Memory B cell (primary cell): ENCODE measurements at places on chromosomes 4 and X.

DNA sequence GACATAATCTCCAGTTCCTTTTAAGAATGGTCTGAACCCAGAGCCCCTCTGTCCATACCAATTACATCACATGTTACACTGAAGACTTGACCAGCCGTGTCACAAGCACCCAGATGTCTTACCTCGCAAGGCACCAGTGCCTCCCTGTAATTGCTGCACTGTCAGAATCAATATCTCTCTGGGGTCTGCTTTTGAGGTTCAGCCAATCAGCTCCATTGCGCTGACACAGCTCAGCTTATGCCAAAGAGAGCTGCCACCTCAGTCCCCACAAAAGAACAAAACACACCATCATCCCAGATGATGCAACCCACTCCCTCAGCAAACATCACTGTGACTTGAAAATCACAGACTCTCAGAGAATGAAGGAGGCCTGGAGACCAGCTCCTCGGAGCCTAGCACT lies 82.5 kb upstream of the SORBS2 start:
- DNase-seq = no peak

DNA sequence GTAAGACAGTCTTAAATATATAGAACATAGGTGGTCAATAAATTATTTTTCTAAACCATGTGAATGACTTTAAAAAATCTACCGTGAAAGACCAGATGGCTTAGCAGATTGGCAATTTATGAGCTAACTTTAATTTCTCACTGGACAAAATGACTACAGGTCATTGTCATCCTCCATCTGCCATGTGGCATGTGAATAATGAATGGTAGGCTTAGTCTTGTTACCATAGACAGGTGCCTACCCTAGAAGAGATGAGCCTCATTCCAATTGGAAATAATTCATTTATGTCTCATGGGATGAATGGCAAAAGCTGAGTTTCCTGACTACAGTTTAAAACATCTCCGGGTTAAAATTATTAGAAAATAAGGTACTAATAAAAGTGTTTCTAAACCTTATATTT lies 1043.3 kb downstream of the FAT4 start:
- no peak for DNase-seq

GRCh38 chr4:143402776-143403552 lies 66.3 kb downstream of the GAB1 start:
- no peak for DNase-seq

GRCh38 chr4:82519776-82520175 lies 42.0 kb downstream of the TMEM150C start:
- no peak for DNase-seq

GRCh38 chr4:38601244-38601915 lies 62.6 kb upstream of the KLF3 start:
- DNase-seq = no peak

GRCh38 chr4:180434131-180434895 lies 1808.9 kb upstream of the TENM3 start:
- DNase-seq = no peak

DNA sequence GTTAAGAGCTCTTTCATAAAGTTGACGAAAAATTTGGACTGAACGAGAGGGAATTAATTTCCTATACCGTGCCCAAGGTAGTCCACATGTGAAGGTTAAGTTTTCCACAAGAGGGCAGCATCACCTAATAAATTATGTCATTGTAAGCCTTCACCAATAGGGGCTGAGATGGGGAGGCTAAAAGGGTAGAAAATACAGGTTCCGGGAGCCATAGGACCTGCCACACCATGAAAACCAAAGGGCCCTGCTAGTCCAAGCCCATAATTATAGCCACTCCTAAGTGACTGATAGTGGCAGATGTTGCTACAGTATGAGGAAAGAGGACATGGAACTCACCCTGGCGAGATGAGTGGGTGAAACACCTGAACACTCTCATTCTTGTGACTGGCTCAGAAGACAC lies 122.2 kb downstream of the SHROOM4 start:
- peak; percentile 14 for DNase-seq

GRCh38 chrX:17741123-17741511 lies 3.8 kb downstream of the SCML1 start:
- no peak for DNase-seq

DNA sequence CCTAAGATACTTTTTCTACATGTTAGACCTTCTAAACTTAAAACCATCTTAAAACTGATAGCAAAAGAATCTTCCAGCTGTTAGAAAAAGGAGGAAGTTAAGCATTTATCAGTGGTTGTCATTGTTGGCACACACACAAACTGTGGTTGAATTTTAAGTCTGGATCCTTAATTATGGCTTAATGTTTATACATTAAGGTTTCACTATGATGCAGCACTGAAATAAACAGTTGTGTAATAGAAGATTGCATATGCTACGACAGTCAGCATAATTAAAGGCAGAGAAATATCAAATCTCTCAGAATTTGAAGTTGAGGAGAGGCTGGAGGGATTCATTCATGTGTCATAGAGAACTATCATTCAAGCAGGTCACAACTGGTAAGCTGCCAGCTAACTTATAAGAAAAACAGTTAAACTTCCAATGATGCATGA lies 32.3 kb downstream of the ADGRA3 start:
- DNase-seq = no peak

DNA sequence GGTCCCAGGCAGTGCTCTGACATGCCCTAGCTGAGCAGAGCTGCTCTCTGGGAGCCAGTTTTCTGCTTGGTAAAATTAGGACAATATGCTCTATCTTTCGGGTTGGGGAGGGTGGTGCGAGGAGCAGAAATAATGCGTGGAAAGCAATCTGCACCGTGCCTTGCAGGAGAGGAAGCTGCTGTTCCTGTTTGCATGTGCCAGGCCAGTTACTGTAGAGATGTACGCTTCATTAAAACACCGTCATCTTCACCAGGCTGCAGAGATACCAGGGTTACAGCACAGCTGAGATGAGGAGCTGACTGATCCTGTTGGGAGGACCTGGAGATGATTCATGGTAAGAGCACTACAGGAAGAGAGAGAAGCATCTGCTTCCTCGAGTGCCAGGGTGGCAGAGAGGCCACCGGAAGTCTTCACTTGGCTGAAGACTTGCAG lies 29.5 kb upstream of the IRF2 start:
- no peak for DNase-seq

GRCh38 chr4:171266671-171267070 lies 546.5 kb upstream of the GALNTL6 start:
- no peak for DNase-seq

GRCh38 chr4:53484911-53485657 lies 106.2 kb downstream of the LNX1 start:
- DNase-seq = no peak

DNA sequence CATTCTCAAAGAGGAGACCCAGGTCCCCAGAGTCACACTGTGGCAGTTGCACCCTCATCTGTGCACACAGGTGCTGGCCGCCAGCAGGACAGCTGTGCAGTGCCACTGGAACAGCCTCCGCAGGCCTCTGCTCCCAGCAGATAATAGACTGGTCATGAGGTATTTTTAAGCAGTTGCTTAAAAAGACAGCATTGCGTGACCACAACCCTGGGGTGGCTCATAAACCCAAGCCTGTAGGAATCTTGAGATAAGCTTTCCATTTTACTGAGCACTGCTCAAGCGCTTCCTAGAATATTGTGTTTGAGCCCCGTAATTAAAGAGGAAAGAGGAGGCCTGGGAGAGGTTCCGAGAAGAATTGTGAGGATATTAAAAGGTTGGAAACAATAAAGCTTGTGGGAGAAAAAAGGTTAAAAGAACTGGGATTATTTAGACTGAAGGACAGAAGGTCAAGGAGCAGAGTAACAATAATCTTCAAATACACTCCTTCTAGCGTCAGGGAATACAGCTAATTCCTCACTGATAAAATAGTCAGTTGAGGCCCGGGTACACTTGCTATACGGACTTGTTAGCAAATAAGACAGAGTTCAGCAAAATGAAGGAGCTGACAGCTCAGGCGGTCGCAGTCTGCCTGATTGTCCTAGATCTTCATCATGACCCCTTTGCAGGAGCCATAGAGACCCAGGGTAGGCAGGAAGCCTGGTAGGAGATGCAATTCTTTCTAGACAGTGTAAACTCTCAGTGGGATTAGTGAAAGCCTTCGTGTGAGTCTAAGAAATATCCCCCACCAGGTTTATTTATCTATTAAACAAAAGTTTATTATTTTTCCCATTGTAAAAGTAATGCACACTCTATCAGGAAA lies 86.2 kb upstream of the KIT start:
- DNase-seq = no peak

- no peak for DNase-seq
These were observed 58.6 kb upstream of the P2RY10 start for GRCh38 chrX:78886550-78886949.

DNA sequence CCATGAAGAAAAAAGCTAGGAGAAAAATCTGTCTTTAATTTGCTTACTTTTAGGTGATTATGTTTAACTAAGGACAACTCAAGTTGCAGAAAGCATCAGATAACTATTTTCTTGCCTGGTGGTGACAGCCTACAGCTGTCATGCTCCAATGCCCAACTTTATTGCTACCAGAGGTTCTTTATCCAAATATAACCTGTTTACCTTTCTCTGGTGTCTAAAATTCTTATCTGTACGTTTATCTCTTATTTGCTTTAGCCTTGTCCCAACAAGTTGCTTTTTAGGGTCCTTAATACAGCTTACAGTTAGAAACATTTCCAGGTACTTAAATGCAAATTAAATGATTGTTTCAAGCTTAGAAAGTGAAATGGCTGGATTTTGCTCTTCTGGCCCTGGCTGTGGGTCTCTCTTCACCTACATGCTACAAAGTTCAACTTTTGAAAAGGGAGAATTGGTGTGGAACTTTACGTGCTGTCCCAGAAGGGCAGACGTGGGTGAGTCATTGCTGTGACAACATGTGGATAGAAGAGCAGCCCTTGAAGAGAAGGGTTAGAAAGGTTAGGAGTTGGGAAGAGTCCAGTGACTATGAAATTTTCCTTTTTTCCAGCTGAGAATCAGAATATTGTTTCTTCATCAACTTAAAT lies 60.7 kb downstream of the HPGD start:
- DNase-seq = no peak

GRCh38 chr4:3305610-3306371 lies 13.0 kb downstream of the RGS12 start:
- DNase-seq = no peak

GRCh38 chrX:115363372-115363771 lies 73.9 kb downstream of the LUZP4 start:
- DNase-seq = no peak

GRCh38 chr4:171929477-171929876 lies 116.3 kb downstream of the GALNTL6 start:
- no peak for DNase-seq

- no peak for DNase-seq
These were observed 763 bp upstream of the PRRG1 start for GRCh38 chrX:37348231-37348970.

DNA sequence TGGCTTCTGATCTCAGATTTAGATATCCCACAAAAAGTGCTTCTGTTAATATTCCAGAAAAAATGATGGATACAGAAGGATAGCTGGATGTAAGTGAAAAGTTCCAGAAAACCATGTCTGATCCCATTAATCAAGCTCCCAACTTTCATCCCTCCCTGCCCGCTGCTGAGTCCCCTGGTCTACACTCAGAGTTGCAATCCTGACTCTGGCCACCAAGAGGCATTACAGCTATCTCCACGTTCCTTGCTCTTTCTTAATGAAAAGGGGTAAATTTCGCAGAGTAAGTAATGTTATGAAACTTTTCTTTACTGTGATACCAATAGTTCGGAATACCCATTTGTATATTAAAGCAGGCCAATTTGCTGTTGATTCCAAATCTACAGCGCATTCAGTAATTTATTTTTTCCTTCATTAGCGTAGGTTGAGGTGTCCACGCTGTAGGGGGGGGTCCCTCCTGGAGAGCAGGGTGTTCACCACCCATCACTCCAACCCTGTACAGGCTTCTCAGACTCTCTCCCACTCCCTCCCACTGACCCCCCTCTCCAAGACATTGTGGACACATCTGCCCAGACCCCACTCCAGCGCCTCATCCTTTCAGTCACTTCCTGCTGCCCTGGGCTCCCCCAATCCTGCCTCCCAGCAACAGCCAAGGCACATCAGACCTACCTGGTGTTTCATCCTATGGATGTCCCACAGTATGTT lies 55.1 kb downstream of the RAB40A start:
- peak; percentile 4 for DNase-seq

- no peak for DNase-seq
These were observed 131.0 kb downstream of the PDS5A start for GRCh38 chr4:39846705-39847104.

- DNase-seq = no peak
These were observed 78.7 kb downstream of the ARAP2 start for GRCh38 chr4:36165631-36166005.

DNA sequence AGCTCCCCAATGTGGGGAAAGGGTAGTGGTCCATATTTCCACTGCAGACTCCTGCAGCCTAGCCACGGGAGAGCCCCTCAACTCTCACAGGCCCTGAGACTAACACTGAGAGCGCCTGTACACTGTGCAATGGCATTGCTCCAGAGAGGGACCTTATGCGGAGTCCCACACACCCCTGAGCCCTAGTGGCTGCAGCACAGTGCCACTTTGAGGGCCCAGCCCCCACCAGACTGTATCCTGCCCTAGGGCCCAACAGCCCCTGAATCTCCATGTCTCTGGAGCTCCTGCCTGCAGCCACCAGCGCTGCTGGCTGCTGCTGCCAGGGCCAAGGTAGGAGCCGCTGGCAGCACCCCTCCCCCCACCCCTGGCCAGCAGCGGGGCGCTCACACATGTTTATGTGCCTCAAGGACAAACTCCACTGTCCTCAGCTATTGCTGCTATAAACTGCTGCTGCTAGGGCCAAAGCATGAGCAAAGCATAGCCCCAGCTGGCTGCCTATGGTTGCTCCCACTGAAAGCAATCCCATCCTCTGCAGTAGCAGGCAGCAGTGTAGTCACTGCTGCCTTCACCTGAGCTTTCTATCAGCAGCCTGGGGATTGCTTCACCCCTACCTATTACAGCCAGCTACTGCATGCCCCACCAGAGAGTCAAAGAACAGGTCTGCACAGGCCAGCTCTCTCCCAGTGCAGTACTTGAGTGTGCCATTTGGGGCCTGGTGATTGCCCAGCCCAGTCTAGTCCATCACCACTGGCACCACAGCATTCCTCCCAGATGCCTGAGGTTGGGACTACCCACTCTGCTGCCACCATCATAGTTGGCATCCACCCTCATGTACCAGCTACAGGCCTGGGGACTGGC lies 24.3 kb downstream of the TMEM154 start:
- no peak for DNase-seq

DNA sequence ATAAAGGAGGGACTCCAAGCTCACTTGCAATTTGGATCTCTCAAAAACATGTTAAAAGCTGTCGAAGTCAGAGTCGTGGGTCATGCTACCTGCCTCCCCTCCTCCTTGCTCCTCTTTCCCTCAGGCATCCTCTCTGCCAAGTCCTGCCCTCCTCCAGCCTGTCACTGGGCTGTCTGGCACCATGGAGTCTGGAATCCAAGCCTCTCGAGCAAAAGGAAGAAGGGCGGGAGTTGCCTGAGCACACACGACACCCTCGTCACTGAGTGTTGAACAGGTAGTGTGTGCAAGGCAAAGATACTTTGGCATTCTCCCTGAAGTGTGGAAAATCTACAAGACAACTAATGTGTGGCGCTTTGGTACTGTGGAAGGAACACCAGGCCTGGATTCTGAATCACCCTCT lies 62.2 kb downstream of the HAUS3 start:
- DNase-seq = no peak
